ENCODE measurements at places on chromosomes 16 and 17.

DNA sequence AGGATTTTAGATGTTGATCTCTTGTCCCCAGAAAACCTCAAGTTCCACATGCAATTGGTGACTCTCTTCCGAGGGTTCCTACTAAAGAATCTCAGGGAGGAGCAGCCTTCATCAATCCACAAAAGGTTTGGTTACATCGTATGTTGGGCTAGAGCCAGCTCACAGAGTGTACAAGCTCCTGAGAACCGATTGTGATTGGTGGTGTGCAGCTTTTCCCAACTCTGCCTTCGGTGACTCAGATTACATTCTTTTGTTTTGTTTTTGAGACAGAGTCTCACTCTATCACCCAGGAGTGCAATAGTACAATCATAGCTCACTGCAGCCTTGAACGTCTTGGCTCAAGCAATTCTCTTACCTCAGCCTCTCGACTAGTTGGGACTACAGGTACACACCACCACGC lies 172.4 kb downstream of the PMP22 start:
- DNase-seq, result no peak

DNA sequence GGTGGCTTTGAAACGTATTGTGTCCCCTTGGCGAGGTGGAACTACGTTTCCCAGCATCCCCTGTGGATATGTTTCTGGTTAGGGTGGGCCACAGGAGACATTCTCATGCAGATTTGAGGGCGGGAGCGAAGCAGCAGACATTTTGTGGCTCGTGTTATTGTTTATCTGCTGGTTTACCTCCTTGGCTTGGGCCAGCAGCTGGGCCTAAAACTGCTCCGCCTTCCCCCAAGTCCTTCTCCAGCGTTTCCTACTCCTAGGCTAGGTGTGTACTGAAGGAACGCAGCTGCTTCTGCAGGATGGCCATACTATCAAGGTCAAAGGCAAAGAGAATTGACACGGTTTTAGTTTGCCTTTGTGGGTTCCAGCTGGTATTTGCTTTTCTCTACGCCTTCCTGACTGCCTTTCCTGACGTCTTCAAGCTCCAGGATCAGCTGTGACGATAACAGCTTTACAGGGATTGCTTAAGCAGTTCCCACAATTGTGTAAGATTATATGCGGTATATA lies 17.2 kb upstream of the WSB1 start:
- no peak for DNase-seq

- no peak for DNase-seq
These were observed 397.4 kb downstream of the SOX9 start for GRCh38 chr17:72518159-72518732.

DNA sequence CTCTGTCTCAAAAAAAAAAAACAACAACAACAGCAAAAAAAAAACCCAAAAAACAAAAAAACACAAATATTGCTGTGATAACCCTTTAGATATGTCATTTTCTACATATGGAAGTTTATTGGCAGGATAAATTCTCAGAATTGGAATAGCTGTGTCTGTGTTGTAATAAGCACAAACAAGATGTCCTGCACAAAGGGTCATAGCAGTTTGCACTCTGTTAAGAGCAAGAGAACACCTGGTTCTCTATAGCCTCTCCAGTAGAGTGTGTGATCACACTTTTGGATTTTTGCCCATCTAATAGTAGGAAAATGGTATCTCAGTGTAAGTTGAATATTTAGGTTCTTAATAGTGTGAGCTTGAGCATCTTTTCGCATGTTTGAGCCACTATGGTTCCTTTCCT lies 60.4 kb downstream of the USP43 start:
- DNase-seq, result no peak

GRCh38 chr17:36495076-36495578 lies 8.6 kb downstream of the ZNHIT3 start:
- no peak for DNase-seq

- no peak for DNase-seq
These were observed 10.6 kb downstream of the RHBDL3 start for GRCh38 chr17:32276171-32276601.

- no peak for DNase-seq
These were observed 169.7 kb downstream of the ANKFN1 start for GRCh38 chr17:56322991-56323390.

DNA sequence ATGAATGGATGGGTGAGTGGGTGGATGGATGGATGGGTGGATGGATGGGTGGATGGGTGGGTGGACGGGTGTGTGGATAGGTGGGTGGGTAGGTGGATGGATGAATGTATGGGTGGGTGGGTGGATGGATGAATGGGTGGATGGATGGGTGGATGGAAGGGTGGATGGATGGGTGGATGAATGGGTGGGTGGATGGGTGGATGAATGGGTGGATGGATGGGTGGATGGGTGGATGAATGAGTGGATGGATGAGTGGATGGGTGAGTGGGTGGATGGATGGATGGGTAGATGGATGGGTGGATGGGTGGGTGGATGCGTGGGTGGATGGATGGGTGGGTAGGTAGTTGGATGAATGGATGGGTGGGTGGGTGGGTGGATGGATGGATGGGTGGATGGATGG lies 13.2 kb upstream of the ATP2C2 start:
- no peak for DNase-seq

- no peak for DNase-seq
These were observed 17.8 kb downstream of the EIF4A3 start for GRCh38 chr17:80129006-80129565.

DNA sequence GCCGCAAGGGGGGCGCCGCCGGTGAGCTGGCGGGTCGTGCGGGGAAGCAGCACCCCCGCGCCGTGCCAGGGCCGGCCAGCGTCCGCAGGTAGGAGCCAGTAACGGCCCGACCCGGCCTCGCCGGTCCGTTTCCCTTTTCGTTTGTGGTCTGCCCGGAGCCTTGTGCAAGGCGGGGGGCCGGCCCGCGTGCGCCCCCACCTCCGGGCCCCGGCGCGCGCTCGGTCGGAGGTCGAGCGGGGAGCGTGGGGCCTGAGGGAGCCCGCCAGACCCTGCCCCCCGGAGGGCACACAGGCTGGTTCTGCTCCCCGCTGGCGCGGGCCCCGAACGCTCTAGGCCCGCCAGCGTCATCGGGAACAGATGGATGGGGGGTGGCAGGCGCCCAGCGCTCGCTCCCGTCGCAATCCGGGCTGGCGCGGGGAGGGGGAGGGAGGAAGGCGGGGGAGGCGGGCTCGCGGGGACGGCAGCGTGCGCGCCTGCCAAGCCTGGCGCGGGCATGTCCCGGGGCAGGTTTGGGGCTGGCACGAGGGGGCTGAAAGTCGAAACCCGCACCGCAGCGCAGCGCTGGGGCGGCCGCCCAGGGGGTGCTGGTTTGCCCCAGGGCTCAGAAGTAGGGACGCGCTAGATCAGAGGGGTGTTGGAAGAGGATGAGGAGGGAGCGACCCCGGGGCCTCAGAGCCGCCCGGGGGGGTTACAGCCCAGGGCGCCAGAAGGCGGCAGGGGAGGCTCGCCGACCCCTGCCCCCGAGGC lies 1.5 kb upstream of the GSE1 start:
- peak; percentile 59 for DNase-seq

DNA sequence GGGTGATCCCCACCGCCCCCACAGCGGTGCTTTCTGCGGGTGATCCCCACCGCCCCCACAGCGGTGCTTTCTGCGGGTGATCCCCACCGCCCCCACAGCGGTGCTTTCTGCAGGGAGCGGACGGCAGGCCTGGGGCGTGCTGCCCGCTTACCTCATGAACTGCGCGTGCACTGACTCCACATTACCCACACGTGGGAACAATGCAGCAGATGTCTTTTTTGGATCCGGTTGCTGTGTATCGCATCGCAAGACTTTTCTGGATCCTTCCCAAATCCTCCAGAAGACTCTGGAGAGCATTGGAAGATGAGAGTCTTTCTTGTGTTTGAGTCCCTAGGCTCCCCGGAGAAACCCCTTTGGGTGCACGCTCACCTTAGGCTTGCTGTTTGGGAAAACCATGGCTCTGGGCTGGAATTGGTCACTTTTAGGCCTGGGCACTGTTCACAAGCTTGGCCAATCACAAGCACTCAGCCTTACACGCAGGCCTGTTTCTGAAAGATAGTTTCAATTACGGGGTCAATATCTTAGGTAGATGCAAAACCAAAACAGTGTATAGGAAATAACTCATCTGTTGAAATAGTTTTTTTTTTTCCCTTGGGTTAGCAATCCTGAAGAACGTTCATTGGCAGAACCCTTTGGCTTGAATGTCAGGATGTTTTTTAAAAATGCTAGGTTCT lies 201.8 kb downstream of the RPTOR start:
- no peak for DNase-seq
